Urothelium cell line (cell line): ENCODE measurements at places on chromosomes 13 and 19.
A peak's percentile ranks its signal among the peaks of the same experiment; 100 is the strongest.

DNA sequence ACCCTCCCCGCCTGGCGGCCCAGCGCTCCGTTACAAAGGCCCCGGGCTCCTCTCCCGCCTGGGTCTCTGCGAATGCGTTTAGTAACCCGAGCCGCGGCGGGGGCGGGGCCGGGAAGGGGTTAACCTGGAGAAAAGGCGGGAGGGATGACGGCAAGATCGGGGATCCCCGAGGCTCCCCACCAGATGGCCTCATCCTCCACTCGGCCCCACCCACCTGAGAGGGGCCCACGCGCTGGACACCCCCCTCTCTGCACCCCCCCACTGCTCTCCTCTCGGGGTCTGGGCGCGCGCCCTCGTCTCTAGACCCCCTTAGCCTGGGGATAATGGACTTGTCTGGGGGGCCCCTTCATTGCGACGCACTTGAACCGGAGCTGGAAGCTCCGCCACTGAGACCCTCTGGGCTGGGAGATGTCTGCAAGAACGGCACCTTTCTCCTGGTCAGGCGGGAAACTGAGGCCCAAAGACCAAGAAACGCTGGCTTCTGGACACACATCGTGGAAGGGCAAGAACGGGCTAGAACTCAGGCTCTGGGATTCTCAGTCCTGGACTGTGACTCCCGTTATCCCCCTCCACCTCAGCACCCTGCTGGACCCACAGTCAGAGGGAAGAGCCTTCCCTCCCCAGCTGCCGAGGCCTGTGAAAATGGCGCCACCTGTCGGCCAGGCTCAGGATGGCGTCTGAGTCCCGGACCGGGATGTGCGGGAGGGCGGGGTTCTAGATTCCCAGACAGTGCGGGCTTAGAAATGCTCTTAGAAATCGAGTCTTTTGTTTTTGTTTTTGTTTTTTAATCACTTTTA, 2.9 kb upstream of the LTBP4 start:
- DNase-seq = peak; percentile 90

DNA sequence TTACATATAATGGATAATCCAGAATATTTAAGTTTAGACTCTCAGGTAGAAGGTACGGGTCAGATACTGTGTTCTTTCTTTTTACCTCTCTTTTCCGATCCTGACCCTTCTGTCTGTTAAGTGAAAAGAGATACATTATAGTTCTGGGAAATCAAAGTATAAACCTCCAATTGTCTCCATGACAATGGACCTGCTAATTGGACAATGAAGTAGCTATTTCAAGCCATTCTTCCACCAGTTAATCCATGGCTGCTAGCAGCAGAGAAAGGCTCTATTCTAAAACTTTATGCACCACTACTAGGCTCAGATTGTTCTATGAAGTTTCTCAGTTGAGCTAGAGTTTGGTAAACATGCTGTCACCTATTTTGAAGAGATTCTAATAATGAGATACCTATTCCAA, 8.3 kb upstream of the NBEA start:
- DNase-seq = no peak

GRCh38 chr19:17557466-17557865, 2.0 kb downstream of the COLGALT1 start:
- DNase-seq = no peak

- no peak for DNase-seq
These were observed 84.8 kb downstream of the SLC25A15 start for GRCh38 chr13:40874138-40874779.

- DNase-seq = no peak
These were observed 20.7 kb downstream of the TBC1D4 start for GRCh38 chr13:75461314-75461713.

GRCh38 chr13:33318744-33319143, 33.2 kb upstream of the STARD13 start:
- DNase-seq = no peak

- DNase-seq = no peak
These were observed 179.6 kb upstream of the EDNRB start for GRCh38 chr13:78098249-78098648.

GRCh38 chr13:24076109-24076508, 84.4 kb upstream of the SPATA13 start:
- DNase-seq = no peak

DNA sequence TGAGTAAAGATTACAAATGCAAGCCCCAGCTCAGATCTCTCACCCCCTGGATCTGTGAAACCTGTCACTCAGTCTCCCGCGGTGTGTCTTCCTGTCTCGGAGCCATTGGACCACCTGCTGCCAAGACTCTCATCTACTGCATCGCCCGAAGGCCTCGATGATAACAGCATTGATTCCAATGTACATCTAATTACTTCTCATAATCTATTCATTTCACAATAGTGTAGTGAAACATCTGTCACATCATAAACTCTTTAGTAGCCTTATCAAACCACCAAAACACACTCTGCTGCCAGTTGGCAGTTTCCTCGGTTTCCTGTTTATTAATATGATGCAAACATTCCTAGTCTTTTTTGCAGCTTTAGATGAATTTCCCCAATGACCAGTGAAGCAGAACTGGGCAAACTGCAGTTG, 220.3 kb downstream of the POU4F1 start:
- no peak for DNase-seq

DNA sequence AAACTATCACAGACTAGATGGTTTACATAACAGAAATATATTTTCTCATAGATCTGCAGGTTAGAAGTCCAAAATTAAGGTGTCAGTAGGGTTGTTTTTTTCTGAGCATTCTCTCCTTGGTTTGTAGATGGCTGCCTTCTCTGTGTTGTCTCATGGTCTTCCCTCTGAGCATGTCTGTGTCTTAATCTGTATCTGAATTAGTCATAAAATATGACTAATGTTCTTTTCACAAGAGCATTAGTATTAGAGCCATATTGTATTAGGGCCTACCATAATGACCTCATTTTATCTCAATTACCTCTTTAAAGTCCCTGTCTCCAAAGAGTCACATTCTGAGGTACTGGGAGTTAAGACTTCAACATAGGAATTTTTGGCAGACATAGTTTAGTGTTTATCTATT, 77.2 kb upstream of the OBI1 start:
- DNase-seq = no peak

GRCh38 chr13:20192158-20192835, 441 bp downstream of the GJB2 start:
- no peak for DNase-seq
